ENCODE measurements at places on chromosomes 1 and 21.
A peak's percentile ranks its signal among the peaks of the same experiment; 100 is the strongest.

DNA sequence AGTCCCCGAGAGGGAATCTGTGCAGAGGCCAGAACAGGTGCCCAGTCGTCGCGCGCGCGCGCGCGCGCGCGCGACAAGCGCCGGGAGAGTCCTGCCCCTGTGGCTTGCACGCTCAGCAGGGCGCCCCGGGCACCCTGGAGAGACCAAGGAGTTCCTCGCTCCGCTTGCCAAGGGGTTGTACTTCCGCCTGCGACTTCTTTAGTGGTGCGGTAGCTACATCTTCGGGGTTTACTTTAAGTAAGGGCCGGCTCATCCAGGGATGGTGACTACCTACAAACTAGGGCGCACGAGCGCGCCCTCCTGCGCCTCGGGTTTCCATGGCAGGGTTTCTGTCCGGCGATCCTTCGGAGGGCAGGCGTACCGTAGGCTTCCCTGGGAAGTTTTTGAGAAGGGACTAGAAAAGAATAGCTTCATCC lies 1.4 kb downstream of the LHX4 start:
- no peak for DNase-seq

- no peak for DNase-seq
Measured at GRCh38 chr1:208288495-208288894, 44.3 kb upstream of the PLXNA2 start.

- peak; percentile 20 for DNase-seq
Measured at GRCh38 chr1:153880962-153881361, 41.8 kb downstream of the GATAD2B start.

- DNase-seq: no peak
Measured at GRCh38 chr1:204426971-204427701, 15.5 kb upstream of the PPP1R15B start.

GRCh38 chr1:153794624-153795329 lies 19.6 kb downstream of the SLC27A3 start:
- DNase-seq: no peak

DNA sequence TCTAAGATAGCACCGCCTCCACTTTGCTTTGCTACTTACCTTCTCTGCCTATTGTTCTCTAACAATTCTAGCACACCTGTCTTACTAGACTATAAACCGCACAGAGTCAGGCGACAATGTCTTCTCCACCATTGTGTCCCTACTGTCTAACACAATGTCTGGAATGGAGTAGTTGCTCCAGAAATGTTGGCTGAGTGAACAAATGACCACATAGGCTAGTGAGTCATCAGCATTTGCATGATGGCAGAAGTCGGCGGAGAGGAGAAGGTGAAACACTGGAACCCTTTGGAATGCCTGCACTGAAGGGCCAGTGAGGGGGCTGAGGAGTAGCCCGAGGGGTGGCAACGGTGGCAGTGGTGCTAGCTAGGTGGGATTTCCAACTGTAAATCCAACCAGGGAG lies 14.0 kb upstream of the PABPC4 start:
- DNase-seq: no peak

DNA sequence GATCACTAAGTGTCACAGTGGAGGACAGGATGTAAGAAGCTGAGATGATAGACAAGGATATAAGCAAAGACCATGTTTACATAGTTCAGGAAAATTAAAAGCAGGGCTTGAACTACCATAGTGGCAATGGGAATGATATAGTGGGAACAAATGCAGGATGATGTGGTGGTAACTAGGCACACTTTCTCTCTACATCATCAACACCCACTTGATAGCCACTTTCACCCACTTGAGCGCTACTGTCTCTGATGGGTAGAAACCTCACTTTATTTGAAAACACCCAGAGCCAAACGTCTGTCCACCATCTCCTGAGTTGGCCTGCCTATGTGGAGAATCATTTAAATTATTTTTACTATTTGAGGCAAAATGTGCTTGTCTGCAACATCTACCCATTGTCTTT lies 305.0 kb upstream of the ST6GALNAC5 start:
- no peak for DNase-seq

DNA sequence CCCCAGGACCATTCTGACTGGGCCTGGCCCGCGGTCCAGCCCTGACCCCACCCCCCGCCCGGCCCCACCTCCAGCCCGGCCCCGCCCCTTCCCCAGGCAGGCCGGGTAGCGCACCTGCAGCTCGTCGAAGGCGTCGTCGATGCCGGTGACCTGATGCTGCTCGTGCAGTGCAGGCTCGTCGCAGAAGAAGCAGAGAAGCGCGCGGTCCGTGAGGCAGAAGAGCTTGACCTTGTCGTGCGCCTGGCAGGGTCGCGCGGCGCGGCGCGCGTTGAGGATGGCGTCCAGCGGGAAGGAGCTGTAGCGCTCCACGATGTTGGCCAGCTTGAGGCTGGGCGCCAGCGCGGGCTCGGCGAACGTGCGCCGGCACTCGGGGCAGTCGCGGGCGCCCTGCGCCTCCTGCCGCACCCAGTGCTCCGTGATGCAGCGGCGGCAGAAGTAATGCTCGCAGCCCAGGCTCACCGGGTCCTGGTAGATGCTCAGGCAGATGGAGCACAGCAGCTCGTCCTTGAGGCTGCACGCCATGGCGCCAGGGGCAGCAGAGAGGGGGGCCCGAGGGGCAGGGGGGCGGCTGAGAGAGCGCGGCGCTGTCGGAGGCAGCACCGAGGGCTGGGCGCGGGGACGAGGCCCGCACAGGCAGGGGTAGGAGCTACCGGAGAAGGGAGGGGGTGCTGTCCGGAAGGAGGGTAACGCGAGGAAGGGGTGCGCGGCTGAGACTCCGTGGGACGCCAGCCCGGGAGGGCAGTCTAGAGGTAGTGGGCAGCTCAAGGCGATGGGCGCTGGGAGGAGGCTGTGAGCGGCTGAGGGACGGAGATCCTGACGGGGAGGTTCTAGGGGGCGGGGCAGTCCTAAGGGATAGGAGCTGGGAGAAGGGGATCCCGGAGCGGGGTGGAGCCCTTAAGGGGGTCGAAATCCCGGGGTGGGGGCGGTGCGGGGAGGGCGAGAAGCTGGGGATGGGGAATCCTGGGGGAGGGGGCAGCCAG lies 642 bp downstream of the TRIM62 start:
- DNase-seq: peak; percentile 35

- no peak for DNase-seq
Measured at GRCh38 chr21:15014221-15014620, 50.6 kb downstream of the NRIP1 start.

DNA sequence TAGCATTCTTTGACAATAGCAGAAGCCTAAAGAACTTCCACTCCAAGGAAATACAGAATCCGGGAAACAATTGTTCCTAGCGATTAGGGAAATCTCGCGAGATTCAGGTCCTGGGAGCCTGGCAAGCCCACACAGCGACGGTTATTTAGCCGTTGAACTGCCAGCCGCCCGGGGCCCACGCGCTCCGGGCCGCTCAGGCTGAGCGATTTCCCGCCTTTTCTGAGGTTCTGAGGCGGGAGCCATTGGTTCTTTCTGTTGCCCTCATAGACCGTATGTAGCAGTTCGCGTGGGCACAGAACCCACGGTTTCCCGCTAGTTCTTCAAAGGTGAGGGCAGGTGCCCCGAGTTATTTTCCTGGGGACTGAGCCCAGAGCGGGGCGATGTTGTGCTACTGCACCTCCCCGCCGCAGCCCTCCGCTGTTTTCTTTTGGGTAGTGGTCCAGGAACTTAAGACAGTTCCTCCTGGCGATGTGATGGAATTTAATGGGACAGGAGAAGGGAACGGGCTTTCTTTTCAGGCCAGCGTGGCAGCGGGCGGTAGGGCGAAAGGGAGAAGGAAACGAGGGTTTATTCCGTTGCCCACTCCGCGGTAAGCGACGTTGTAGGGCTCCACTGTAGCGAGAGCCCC lies at the start of gene SYCP1:
SYCP1 (plus strand) TSS at position 171 of the 628 bp plus-strand sequence. CDS start 602 bp downstream, outside the sequence.
- no peak for DNase-seq

GRCh38 chr1:33466159-33466558 lies 6.3 kb upstream of the ZSCAN20 start:
- no peak for DNase-seq

GRCh38 chr1:162564762-162565218 lies 3.3 kb downstream of the UAP1 start:
- no peak for DNase-seq

GRCh38 chr1:221961532-221962292 lies 219.8 kb upstream of the DUSP10 start:
- no peak for DNase-seq

- DNase-seq: no peak
Measured at GRCh38 chr21:35171385-35171784, 122.3 kb upstream of the RUNX1 start.

DNA sequence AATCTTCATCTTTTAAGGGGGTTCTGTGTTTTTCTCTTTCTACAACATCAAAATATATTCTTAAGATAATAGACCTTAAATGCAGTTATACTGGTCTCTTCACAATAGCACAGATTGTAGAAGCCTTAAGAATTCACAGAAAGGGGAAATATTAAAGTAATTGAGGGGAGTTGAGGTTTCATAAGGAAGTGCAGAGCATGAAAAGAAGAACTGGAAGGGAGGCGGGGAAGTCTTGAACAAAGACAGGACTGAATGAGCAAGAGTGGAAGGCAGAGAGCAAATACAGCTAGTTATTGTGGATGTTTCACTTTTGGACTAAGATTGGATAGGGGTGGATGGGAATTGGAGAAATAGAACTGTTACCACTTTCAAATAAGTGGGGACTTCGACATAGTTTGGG lies 67.7 kb downstream of the PTGER3 start:
- DNase-seq: no peak

GRCh38 chr1:116952738-116953275 lies 43.1 kb downstream of the PTGFRN start:
- no peak for DNase-seq

- no peak for DNase-seq
Measured at GRCh38 chr1:164561007-164561406, 2.0 kb downstream of the PBX1 start.

DNA sequence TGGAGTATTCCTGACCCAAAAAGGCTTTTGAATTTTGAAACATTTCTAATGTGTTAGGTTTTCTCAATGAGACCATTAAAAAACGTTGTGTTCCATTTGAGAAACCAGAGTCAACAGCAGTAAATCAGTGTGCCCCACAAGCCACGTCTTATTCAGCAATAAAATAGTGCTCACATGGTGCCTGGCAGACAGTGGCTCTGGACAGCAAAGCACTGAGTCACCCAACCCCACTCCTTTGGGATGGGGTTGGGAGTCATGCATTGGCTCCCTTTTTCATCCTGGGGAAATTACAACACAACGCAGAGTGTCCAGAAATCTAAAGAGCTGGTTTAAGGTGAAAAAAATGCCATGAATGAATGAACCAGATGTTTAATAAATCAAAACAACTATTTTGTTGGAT lies 46.5 kb downstream of the KCNJ15 start:
- no peak for DNase-seq

DNA sequence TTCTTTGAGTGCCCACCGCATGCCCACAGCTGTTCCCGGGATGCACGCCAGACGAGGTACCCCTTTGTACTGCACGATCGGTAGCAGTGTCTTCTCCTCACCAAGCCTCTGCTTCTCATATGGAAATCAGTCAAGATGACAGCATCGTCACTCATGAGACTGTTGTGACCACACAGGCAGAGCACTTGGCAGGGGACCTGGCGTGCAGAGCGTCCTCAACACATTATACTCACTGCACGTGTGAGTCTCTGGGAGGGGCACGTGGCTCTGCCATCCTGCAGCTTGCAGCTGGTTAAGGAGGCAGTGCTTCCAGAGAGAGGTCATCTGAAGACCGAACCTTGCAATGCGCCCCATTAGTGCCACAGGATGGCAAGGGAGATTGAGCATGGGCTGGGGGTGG lies 266.8 kb downstream of the NPHP4 start:
- DNase-seq: no peak

GRCh38 chr1:182301467-182302198 lies 90.0 kb downstream of the GLUL start:
- no peak for DNase-seq

DNA sequence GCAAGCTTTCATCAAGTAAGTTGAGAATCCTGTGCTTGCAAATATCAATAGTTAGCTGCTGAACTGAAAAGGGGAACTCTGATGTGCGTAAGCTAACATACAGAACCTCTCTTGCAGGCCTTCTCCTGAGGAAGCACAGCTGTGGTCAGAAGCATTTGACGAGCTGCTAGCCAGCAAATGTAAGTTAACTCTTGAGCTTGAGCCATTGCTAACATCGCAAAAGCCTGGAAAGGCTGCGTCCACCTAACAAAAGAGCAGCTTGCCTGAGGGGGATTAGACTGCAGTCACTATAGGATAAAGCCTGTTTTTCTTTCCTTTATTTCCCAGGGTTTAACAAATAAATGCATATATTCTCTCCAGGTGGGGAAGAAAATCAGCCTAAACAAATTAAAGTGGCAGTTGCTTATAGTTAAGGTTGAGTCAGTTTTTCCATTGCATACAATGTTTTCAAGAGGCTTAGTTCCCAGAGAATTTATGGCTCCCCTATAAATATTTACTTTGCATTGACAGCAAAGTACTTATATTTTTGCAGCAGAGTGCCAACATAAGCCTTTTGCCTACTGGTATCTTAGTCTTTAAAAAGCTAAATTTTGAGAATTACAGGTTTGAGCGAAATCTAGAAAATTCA lies 1.5 kb downstream of the RGS2 start:
- DNase-seq: no peak

DNA sequence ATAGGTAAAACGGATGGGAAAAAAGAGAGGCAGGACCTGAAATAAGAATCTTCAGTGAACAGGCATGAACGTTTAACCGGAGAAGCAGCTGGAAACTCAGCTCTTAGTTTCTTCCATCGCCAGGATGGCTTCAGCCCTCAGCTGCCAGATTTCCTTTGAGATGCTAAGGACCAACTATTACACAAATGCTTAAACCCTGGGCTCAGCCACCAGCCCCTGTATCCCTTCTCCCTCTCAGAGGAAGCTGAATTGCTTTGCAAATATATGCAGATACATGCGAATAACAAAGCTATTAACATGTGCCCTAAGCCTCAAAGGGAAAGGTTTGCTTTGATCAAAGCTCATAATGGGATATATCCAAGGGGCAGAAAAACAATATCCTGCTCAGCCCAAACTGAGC lies 515.1 kb downstream of the OMA1 start:
- DNase-seq: no peak

DNA sequence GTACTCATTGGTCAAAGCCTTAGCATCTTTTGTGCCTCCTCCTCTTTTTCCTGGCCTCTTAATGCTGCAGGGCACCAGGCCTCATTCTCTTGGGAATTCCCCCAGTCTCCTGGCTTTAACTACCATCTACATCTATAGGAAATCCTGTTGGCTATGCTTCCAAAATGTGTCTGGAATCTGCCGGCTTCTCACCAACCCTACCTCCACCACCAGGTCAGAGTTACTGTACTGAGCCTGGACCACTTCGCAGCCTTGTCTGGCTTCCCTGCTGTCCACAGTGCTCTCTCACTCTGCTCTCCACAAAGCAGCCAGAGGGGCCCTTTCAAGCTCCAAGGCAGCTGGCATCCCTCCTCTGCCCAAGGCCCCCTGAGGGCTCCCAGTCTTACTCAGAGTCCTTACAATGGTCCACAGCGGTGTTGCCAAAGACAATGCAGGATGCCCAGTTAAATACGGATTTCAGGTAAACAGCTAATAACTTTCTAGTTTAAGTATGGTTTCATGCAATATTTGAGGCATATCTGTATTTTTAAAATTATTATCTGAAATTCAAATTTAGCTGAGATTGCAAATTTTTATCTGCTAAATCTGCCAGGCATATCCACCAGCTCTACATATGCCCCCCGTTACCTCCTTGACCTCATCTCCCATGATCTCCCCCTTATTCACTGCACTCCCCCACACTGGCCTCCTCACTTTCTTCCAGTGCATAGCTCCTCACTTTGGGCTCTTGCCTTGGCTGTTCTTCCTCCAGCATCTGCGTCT lies 34.5 kb upstream of the FAM163A start:
- no peak for DNase-seq

Data from activated naive CD4-positive, alpha-beta T cell (primary cell).